ENCODE measurements at places on chromosomes 7 and 10.

DNA sequence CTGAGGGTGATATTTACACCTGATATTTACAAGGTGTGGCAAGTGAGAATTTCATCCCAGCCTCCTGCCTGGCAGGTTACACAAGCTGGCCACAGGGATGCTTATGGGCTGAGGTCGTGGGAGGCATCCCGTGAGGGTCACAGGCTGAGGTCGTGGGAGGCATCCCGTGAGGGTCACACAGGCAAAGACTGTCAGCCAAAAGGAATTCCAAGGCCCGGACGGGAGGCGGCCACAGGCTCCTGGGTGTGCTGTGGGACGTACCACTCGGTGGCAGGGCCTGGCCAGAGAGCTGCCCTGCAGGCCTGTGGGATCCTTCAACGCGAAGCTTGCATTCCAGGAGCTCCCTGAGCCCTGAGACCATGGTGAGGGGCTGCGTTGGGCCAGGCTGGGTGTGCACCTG is 460.6 kb downstream of the DNAJB6 start:
- no peak for DNase-seq

DNA sequence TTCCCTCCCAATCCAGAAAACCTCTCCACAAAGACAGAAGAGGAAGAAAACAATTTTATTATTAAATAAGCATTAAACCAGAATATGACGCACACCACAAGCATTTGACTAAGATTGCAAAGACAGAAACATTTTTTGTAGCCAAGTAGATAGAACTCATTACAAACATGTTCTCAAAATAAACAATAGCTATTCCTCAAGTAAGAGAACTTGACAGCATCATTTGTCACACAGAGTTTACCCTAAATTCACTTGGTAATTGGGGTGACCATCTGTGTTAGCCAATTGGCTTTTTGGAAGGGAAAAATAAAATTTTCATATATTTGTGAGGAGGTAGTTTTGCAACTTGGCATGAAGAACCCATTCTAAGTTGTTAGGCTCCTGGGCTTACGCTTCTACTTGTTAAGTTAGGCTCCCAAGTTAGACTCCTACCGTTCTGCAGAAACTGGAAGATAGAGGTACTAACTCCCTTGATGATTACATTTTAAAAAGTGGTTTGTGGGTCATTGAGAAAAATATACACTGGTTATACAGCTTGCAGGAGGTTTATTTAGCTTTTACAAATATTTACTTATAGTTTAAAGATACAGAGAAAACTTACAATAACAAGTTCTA is 618.6 kb upstream of the CNTNAP2 start:
- no peak for DNase-seq

- peak; percentile 49 for DNase-seq
Measured at GRCh38 chr7:22066522-22066921, 120.8 kb upstream of the CDCA7L start.

DNA sequence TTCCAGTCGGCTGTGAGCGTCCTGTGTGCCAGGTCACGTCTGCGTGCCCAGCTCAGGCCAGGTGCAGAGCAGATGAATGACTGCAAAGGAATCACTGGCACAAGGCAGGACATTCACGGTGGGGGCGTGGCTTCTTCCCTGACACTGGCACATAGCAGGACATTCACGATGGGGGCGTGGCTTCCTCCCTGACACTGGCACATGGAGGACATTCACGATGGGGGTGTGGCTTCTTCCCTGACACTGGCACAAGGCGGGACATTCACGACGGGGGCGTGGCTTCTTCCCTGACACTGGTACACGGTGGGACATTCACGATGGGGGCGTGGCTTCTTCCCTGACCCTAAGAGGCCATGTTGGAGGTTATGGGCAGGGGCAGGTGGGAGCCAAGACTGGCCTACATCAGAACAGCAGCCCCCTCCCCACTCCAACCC is 64.3 kb downstream of the MYL10 start:
- no peak for DNase-seq

GRCh38 chr10:71974489-71975021 is 10.4 kb downstream of the CHST3 start:
- DNase-seq: no peak

DNA sequence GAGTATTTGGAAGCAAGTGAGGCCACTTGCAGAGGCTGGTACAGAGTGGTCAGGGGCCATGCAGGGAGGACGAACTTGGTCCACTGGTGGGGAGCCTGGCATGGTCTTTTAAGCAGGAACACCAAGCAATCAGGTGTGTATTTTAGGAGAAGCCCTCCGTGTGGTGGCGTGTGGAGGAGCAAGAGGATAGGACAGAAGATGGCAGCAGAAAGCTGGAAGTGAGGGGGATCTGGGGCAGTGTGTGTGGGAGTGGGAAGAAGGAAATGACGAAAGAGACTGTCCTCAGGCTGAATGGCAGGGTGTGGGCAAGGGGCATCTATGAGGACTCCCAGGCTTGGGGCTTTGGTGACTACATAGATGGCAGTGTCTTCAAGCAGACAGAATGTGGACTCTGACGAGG is 51.2 kb downstream of the TEX36 start:
- DNase-seq: no peak

- no peak for DNase-seq
Measured at GRCh38 chr10:78916227-78916626, 152.5 kb upstream of the ZMIZ1 start.

DNA sequence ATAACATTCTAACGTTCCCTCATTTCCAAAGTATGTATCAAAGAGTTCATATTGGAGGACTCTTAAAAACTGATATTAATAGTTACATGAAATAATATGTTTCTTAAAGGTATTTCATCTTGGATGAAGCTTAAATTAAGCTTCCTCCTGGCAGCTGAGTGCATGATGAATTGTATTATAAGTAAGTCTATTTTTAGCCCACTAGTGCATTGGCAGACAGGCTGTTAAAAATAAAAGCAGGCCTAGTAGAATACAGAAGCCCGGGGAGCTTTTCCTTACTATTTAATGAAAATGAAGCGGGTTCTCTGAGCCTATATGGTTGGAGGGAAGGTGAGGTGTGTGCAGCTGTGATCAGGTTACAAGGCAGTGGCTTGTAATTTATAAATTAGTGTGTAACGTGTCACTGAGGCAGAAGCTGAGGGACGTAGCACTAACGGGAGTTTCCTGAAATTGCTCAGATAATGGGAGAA is 130.7 kb upstream of the KMT2E start:
- no peak for DNase-seq

DNA sequence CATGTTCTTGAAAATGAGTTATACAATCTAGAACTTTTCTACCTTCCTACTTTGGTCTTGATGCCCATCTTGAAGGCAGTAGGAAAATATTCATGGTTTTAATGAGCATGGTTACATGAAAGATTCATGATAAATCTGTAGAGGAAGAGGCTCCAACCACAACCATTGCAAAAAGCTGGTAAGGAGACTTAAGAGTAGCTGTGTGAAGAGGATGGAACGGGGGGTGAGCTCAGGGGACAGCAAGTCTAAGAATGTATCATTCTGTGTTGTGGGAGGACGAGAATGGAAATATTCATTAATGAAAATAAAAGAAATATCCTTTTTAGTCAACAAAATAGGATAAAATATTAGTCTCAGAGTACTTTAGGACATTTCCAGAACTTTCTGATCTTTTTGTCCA is 81.1 kb downstream of the BMPER start:
- no peak for DNase-seq

DNA sequence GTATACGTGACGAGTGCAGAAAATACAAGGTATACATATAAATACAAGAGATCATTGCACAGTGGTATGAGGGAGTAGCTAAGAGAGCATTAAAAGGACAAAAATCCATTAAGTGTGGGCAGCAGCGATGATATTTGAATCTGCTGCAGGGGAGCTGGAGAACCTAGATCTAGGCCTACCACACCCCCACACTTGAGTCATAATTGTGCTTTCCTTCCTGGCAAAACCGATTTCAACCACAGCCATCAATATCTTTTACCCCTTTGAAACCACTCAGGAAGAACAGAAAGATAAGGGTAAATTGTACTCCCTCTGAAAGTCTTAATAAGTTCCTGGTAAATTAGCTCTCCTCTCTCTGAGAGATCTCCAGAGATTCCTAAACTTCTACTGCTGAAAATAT is 345.0 kb downstream of the SORCS1 start:
- no peak for DNase-seq

GRCh38 chr7:142188846-142189245 is 69.0 kb downstream of the PRSS58 start:
- DNase-seq: no peak

GRCh38 chr7:13407911-13408310 is 581.6 kb downstream of the ETV1 start:
- DNase-seq: no peak

GRCh38 chr7:50217821-50218281 is 86.7 kb upstream of the IKZF1 start:
- DNase-seq: no peak

DNA sequence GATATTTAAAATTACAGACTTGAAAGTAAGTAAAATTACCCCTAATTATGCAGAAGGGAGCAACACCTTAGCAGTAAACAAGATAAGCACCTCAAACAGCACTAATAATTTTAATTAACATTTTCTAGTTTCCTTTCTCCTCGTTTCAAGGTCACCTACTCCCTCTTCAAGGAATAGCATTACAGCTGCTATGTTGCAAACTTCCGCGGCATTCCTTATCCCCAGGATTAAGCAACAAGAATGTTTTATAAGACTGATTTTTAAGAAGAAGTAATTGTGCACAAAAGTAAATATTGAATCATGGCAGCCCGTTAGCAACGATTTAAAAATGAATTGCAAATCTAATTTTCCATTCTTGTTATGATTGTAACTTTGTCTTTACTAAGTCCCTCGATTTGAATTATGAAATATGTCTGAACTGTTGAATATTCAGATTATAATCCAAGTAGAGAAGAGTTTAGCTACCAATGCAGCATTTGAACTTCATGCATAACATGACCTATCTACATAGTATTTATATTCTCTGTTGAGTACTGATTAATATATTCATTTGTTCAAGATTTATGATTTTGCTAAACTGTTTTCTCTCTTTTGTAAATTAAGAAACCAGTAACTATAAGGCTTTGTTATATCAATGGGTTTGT is 593.5 kb upstream of the MGMT start:
- no peak for DNase-seq

GRCh38 chr10:70478191-70479164 is at the start of gene PALD1:
PALD1 (plus strand) TSS chr10:70478767; CDS start chr10:70525952, 47,185 bp downstream.
- DNase-seq: no peak

- DNase-seq: no peak
Measured at GRCh38 chr7:12975412-12975811, 288.0 kb downstream of the ARL4A start.

GRCh38 chr10:54650547-54650946 is 150.5 kb downstream of the PCDH15 start:
- DNase-seq: no peak

GRCh38 chr7:2575733-2576340 is 17.1 kb downstream of the IQCE start:
- no peak for DNase-seq

- no peak for DNase-seq
Measured at GRCh38 chr10:62214364-62214874, 54.2 kb downstream of the RTKN2 start.

- no peak for DNase-seq
Measured at GRCh38 chr10:132786884-132787494, 1.0 kb upstream of the NKX6-2 start.

- no peak for DNase-seq
Measured at GRCh38 chr7:72405871-72406270, 6.3 kb downstream of the CALN1 start.

DNA sequence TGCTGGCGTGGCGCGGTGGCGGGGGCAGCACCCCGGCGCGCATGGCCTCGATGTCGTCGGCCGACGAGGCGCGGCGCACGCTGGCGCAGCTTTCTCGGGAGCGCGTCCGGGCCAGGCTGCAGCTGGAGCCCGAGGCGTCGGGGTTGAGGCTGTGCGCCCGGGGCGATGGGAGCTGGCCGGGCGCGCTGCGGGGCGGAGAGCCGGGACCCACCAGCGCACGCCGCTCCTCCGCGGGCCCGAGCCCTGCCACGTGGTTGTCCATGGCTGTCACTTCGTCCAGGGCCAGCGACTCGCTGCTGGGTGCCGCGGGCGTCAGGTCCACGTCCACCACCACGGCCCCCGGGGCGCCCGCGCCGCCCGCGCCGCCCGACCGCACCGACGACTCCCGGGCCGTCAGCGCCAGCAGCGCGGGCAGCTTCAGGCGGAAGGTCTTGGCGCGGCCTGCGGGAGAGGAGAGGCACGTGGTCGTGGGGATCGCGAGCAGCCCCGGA is 20.0 kb downstream of the KCNH2 start:
- no peak for DNase-seq

DNA sequence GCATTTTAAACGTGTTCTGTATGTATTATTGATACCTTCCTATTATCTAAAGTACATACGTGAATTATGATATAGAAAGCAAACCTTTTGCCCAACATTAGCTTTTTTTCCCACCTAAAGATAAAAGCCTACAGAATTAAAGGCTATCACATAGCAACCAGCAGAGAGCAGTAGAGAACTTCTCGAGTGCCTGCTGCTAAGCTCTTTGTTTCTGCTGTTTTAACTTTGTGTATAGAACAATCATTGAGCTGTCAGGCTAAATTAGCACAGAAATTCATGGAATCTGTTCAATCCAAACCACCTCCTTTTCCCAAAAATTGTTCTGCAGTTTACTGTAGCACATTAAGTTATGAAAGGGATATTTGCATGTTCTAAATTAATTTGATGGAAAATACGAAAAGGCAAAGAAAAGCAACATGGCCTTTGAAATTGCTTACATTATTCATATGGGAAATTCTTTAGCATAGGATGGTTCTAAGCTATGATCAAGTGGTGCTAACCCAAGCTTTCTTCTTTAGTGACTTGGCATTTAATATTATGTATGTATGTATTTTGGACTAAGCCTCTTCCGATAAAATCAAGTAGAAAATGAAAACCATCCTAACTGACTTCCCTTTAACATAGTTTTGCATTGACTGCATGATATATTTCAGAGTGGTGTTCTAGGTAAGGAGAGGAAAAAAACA is 1288.5 kb downstream of the GATA3 start:
- no peak for DNase-seq

DNA sequence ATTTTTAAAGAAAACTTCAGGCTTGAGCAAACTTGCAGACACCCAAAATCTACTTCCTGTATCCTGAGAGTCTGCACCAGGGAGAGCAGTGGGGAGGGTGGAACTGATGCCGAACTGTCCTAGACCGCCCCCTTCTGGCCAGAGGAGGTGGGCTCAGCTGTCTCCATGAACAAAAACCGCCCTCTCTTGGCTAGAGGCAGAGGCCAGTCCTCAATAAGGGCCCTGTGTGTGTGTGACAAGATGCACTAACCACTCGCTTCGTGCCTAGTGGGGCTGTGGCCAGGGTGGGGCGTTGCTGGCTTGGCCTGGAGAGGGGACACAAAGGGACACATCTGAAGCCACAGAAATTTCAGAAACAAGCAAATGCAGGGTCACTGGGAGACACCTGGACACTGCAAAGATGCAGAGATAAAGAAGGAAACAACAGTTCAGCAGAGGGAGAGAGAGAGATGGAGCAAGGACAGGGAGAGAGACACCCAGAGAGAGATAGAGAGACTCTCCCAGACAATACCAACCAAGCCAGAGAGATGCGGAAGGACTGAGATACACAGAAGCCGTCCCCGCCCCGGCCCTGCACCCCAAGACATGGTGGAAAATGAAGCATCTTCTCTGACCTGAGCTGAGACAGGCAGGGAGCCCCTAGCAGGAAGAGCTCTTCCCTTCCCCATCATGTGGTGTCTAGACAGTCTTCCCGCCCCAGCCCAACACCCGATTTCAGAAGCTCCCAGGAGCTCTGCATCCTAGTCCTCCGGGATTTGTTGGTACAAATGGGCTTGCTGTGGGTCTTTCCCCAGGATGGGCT is 22.7 kb upstream of the FXYD4 start:
- DNase-seq: peak; percentile 49

GRCh38 chr10:133299224-133299623 is 9.4 kb downstream of the TUBGCP2 start:
- no peak for DNase-seq

GRCh38 chr7:139746652-139747051 is 31.1 kb downstream of the HIPK2 start:
- no peak for DNase-seq

GRCh38 chr7:69929622-69930021 is 331.3 kb downstream of the AUTS2 start:
- no peak for DNase-seq
